Esophagus squamous epithelium (tissue), 5 donors: ENCODE measurements at places on chromosomes 6 and 20.

- no peak for DNase-seq
- H3K4me1 ChIP-seq, result peaks cover 6% of the 10 kb centered on the region
- H3K4me3 ChIP-seq, result no peak overlapping the region
Measured at GRCh38 chr6:11393713-11394627, 143.6 kb upstream of the TMEM170B start.

DNA sequence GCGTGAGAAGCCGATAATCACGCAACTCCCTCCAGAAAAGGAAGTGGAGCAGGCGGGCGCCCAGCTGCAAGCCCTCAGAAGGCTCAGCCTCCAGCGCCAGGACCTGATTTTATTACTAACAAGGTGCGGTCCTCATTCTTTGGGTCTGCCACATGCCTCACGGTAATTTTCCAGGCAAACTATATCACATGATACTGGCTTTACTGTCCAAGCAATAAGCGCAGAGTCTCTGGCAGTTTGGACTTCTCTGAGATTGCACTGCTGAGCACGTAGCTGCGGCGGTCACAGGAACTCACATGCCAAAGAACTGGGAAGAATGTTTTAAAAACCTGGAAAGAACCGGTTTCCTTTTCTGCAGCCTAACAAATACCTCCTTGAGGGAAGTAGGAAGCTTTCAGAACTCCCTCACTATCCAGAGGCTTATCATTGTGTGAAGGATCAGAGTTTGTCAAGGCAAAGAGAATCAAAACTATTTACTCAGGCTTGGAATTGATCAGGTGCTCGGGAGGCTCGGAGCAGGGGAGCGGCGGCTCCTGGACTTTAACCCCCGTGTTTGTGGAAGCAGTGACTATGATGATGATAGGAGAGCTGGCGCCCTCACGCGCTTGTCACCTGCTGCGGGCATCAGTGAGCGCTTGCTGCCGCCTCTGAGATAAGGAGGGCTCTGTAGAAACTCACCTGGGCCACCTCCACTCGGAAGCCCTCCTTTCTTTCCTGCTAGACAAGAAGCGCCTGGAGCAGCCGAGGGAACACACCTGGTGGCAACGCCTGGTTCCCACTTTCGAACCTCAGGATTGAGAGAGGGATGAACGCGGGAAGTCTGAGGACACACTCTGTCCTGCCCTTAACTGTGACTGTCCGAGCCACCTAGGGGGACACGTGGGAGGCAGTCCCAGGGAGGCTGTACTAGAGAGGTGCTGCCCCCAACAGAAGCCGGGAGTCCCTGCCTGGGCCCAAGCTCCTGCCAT lies 27.2 kb upstream of the SYNJ2 start:
- H3K36me3 ChIP-seq, result no peaks in the 10 kb centered on the region
- H3K4me3 ChIP-seq, result peak overlapping the region; percentile 17
- no peak overlapping the region for H3K27ac ChIP-seq
- H3K4me1 ChIP-seq, result peaks cover 17% of the 10 kb centered on the region
- no peak for DNase-seq

DNA sequence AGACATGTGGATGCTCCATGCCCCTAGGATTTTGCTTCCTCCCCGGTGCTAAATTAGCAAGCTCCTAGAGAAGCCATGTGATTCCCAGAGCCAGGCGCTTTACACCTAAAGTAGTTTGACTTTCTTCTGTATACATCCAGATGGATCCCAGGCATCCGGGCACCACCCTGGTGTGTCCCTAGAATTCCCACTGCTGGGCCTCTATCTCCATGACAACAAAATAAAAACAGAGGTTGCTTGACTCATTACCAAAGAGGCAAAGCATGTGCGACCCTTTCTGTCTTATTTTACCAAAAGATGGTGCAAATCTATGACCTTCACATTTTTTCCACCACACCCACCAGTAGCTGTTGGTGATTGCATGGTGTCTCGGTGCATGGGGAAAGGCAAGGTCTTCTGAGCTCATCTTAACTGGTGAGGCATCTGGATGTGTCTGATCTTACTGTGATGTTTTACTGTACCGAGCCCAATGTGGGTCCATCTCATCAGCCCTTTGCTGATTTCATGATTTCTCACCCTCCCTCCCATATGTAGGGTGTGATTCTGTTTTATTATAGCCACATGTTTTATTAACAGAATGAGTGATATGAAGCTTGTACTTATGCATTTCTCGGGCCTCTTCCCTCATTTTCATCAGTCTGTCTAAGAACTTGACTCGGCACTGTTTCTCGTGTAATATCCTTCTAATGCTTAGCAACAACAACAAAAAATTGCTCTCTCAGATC lies 27.4 kb upstream of the VAPB start:
- no peaks in the 10 kb centered on the region for H3K27me3 ChIP-seq
- no peak overlapping the region for H3K4me3 ChIP-seq
- no peak overlapping the region for H3K27ac ChIP-seq
- H3K36me3 ChIP-seq, result no peaks in the 10 kb centered on the region

- DNase-seq, result no peak
- H3K27ac ChIP-seq, result no peak overlapping the region
- no peaks in the 10 kb centered on the region for H3K27me3 ChIP-seq
Measured at GRCh38 chr6:168388641-168389633, 52.0 kb upstream of the SMOC2 start.

DNA sequence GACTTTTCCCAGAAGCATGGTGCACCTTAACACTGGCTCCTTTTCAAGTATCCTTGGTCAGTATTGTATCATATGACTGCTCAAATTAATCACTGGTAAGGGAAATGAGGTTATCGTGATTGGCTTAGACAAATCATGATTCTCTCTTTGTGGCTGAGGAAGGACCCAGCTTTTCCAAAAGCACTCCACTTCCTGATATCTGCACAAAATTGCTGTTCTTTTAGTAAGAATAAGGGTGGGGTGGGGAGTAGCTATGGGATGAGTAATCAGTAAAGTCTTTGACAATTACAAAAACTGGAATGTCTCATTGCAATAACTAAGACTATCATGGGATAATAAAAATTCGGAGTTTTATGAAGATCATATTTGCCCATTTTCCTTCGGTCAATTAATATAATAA lies 9.0 kb upstream of the RIPPLY2 start:
- no peaks in the 10 kb centered on the region for H3K4me1 ChIP-seq
- DNase-seq, result no peak
- no peaks in the 10 kb centered on the region for H3K36me3 ChIP-seq
- H3K27me3 ChIP-seq, result no peaks in the 10 kb centered on the region
- H3K4me3 ChIP-seq, result no peak overlapping the region

GRCh38 chr20:59580146-59580946 lies 24.0 kb upstream of the PHACTR3 start:
- DNase-seq, result no peak
- no peak overlapping the region for H3K4me3 ChIP-seq
- H3K27me3 ChIP-seq, result no peaks in the 10 kb centered on the region
- no peaks in the 10 kb centered on the region for H3K36me3 ChIP-seq
- no peaks in the 10 kb centered on the region for H3K4me1 ChIP-seq
- no peak overlapping the region for H3K27ac ChIP-seq

DNA sequence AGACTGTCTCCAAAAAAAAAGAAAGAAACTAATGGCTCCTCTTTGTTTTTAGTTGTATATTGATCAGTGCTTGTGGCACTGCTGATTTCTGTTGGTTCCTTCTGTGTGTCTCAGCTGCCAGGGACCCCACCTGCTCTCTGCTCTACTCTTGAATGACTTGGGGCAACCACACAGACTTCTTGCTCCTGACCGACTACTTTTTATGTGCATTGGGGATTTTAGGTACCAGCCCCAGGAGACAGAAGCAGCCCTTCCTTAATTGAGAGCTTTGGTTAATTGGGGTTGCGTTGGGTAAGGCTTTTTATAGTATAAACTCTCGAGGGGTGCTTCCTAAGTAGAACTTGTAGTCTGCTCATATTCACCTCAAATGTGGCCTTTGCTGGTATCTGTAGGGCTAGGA lies 6.9 kb downstream of the STK35 start:
- H3K36me3 ChIP-seq, result no peaks in the 10 kb centered on the region
- peaks cover 100% of the 10 kb centered on the region for H3K4me1 ChIP-seq
- H3K27me3 ChIP-seq, result no peaks in the 10 kb centered on the region
- DNase-seq, result no peak
- H3K27ac ChIP-seq, result no peak overlapping the region
- H3K4me3 ChIP-seq, result no peak overlapping the region
